Eye (tissue), 1 donor: ENCODE measurements at places on chromosomes 5 and 9.

DNA sequence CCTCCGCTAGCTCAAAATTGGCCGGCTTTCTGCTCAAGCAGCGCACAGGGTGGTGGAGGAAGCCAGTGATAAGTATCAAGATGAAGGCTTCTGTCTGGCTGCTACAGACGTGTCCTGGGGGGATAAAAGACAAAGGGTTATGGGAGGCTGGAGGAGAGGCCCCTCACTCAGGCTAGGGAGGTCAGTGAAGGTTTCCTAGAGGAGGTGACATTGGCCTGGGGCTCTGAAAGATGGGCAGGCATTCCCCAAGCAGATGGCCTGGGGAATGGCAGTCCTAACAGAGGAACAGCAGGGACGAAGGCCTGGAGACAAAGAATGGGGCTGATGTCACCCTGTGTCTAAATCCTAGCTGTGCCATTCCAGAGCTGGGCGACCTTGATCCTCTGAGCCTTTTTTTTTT is 32.3 kb downstream of the OLFML2A start:
- DNase-seq: no peak

- DNase-seq: no peak
Observed at GRCh38 chr9:118809160-118809625, 560.0 kb downstream of the BRINP1 start.

GRCh38 chr5:39451276-39451941 is 26.6 kb upstream of the DAB2 start:
- DNase-seq: no peak

DNA sequence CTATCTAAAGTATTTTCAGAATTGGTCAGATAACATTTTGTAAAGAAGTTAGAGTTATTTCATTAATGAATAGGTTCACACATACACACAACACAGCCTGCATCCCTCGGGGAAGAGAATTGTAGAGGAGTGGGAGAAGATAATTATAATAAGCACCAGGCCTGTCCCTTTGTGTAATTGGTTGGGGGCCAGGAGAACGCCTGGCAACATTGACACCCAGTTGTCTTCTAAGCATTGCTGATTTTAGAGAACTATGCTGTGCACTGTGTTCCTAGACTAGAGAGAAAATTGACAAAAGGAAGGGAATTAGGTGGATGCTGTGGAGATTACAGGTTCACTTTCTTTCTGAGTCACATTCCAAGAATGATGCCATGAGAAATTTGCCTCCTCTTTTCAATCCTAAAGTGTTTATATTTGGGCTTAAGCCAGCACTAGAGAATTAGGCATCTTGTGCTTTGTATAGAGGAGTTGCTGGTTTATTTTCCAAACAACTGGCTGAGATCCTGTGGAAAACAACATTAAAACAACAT is 247.6 kb downstream of the COX7C start:
- no peak for DNase-seq

DNA sequence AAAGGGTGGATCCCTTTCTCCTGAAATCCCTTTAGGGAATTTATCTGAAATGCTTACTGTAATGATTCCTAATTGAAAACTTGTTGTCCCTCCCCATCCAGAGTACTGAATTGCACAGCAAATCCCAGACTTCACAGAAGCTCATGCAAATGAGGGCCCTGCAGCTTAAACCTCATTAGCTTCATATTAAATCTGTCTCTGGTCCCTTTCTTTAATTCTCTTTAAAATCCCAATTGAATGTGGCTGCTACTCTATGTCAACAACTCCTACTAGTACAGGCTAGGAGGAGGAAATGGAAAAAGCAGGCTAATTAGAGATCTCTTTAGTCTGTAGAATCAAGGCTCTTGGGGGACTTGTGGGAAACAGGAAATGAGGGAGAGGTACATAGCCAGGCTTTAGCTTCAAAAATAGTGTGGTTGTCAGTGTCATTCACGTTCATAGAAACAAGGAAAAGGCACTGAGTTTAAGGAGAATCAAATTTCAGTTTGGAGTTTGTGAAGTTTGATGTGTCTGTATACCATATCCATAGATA is 191.3 kb upstream of the PRDM9 start:
- DNase-seq: no peak

- DNase-seq: peak; percentile 45
Observed at GRCh38 chr9:14453286-14453685, 139.3 kb upstream of the NFIB start.

DNA sequence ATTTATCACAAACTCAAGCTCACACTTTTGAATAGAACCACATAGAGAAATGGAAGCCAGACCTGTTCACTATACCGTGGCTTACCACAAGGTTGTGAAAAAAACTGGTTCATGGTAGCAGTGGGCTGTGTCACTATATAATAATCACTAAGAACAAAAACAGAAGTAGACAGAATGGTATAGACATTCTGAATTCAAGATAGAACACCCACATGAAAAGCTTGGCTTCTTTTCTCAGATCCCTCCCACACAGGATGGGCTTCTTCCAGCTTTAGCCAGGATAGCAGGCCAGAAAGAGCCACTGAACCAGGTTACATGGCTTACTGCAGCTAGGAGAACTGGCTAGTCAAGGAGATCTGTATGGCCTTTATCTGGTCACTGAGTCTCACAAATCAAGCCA is 6.1 kb upstream of the NRG2 start:
- DNase-seq: no peak

DNA sequence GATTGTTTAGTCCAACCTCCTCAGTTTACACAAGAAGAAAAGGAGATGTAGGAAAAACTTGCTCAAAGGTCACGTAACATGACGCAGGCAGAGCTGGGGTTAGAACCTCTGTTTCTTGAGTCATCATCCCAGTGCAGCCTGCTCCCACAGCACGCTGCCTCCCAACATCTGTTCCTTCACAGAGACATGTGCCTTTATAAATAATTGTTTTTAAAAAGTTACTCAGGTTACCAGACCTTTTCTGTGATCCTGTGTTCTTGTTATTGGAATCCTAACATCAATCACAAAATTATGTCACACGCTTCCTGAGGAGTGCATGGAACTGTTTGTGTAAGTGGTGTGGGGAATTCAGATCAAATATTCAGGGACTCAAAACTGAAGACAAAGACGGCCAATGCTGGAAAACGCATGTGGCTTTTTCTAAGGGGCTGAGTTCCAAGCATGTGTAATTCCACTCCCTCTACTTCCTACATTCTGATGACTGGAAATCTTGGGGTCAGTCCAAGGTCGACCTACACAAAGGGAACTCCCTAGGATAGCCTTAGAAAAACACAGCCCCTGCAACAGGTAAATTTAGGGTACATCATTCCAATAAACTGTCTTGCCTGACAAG is 184.3 kb downstream of the TSSK1B start:
- peak; percentile 62 for DNase-seq

DNA sequence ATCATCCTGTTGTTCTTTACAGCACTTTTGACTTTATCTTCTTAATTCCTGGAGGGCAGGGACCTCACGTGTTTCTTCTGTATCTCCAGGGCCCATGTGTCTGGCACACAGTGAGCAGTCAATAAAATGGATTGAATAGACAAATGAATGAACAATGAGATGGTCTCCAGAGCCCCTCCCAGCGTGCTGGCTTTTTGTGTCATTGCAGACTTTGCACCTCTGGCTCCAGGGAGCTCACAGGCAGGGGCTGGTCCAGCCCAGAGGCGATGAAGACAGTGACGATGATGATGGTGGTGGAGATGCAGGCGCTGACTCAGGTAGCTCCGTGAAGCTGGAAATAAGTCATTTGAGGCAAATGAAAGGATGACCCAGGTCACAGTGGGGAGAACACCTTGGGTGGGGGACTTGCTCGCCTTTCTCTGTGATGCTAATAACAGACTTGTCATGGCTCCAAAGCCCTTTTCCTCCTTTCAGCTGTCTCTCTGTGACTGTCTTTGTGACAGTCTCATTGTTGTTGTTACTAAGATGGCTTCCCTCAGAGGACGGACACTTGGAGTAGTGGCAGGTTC is 30.4 kb upstream of the FABP6 start:
- DNase-seq: peak; percentile 69

GRCh38 chr5:172839669-172840431 is 5.8 kb downstream of the ERGIC1 start:
- peak; percentile 43 for DNase-seq

DNA sequence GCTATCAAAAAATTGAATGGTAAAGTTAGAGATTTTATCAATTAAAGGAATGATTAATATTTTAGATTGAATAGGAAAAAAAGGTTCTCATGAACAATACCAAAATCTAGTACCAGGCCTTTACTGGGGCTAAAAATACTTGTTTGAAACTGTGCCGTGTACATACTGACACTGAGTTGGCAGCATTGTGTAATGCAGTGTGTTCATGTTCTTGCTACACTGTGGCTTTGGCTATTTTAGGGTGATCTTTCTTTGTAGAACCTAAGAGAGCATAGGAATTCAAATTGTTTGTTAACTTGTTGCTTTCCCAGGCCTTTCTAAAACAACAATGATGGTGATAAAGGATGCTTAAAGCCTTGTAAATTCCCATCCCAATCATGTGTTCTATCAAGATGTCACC is 80.9 kb downstream of the KIF4B start:
- DNase-seq: no peak

DNA sequence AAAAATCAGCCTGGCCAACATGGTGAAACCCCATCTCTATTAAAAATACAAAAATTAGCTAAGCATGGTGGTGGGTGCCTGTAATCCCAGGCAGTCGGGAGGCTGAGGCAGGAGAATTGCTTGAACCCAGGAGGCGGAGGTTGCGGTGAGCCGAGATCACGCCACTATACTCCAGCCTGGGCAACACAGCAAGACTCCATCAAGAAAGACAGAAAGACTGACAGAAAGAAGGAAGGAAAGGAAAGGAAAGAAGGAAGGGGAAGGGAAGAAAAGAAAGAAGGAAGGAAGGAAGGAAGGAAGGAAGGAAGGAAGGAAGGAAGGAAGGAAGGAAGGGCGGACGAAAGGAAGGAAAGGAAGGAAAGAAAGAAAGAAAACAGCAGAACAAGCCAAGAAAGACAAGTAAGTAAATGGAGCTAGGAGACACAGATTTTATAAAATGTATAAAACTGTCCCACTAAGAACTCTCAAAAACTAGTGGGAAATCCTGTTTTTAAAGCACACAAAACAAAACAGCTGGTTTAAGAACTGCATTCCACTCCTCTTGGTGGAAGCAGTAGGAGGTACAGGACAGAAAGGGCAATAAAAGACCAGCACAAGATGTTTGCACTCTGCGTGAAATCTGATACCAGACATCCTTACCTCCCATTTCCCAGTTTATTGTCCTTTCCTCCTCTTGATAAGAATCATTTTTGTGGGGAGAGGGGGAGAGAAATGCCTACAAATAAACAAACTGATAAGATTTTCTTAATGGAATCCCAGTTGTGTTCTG is 46.7 kb downstream of the MYO10 start:
- no peak for DNase-seq
